SJSA1 (cell line): ENCODE measurements at places on chromosomes 4 and X. TPM values are rescaled to one million over a fixed set of nuclear protein-coding genes. Genes with fewer than 3 reads are reported as not detected.

Gene GPRASP3
- total RNA-seq, result 0.22 and 0.68 TPM in 2 replicates

Gene FAAH2
- not detected in 2 replicates for total RNA-seq

Gene MAGEB1
- total RNA-seq, result not detected in 2 replicates

Gene BEND4
- not detected in 2 replicates for total RNA-seq

Gene ZNF674
- 2.6 and 3.5 TPM in 2 replicates for total RNA-seq

Gene SLC9A7
- total RNA-seq, result 0.60 and 0.63 TPM in 2 replicates

Gene SH3RF1
- 9.0 and 14.1 TPM in 2 replicates for total RNA-seq

Gene SULT1B1
- not detected in 2 replicates for total RNA-seq

Gene OTC
- total RNA-seq, result not detected in 2 replicates

Gene SLC4A4
- total RNA-seq, result 0.05 and 0.09 TPM in 2 replicates

Gene PAGE4
- total RNA-seq, result not detected in 2 replicates

Gene CENPVL1
- not detected in 2 replicates for total RNA-seq
